ENCODE measurements at places on chromosomes 6 and 20. TPM values are rescaled to one million over a fixed set of nuclear protein-coding genes. Genes with fewer than 3 reads are reported as not detected.

The TAF11 gene
- 18.6 TPM for total RNA-seq

The NPEPL1 gene
- 28.2 TPM for total RNA-seq

The EFCAB8 gene
- total RNA-seq: not detected

The FOXA2 gene
- total RNA-seq: 1.00 TPM

The PRL gene
- total RNA-seq: not detected

The PRDM1 gene
- total RNA-seq: 3.4 TPM

The TFAP2C gene
- total RNA-seq: 9.5 TPM

The BPI gene
- total RNA-seq: not detected

The TINAG gene
- total RNA-seq: not detected

The PHF10 gene
- total RNA-seq: 17.5 TPM

The KCNK16 gene
- total RNA-seq: not detected

The C6orf141 gene
- 55.3 TPM for total RNA-seq

The JAG1 gene
- total RNA-seq: 12.9 TPM

The PTCRA gene
- total RNA-seq: not detected

The LIN28B gene
- total RNA-seq: not detected

The TRIM15 gene
- total RNA-seq: not detected

The POM121L2 gene
- not detected for total RNA-seq

The SHLD1 gene
- total RNA-seq: 1.8 TPM

The SERAC1 gene
- 16.7 TPM for total RNA-seq

The RIPPLY2 gene
- 0.87 TPM for total RNA-seq

The ASIP gene
- not detected for total RNA-seq

The ZNF311 gene
- 1.7 TPM for total RNA-seq

The FAM209B gene
- not detected for total RNA-seq

The OGFR gene
- 51.5 TPM for total RNA-seq

The HLA-F gene
- total RNA-seq: 1.4 TPM

The TFAP2D gene
- total RNA-seq: not detected

The AIF1 gene
- total RNA-seq: not detected

The TSBP1 gene
- not detected for total RNA-seq

The BNIP5 gene
- total RNA-seq: not detected

The NFATC2 gene
- not detected for total RNA-seq

The SIRPG gene
- total RNA-seq: not detected

The VSX1 gene
- not detected for total RNA-seq

The CITED2 gene
- 99.2 TPM for total RNA-seq

The HUS1B gene
- total RNA-seq: 1.4 TPM

The VWA7 gene
- total RNA-seq: 0.11 TPM

The CYP39A1 gene
- total RNA-seq: 0.44 TPM

The NEURL2 gene
- 6.1 TPM for total RNA-seq

The RIPOR3 gene
- total RNA-seq: 15.6 TPM

The LAMA2 gene
- 58.3 TPM for total RNA-seq

The KIAA0408 gene
- 1.5 TPM for total RNA-seq

The BIRC7 gene
- not detected for total RNA-seq

The SAMD5 gene
- total RNA-seq: 0.44 TPM

The ID1 gene
- total RNA-seq: 36.1 TPM

The CEP162 gene
- total RNA-seq: 11.0 TPM

The LAMA5 gene
- 68.2 TPM for total RNA-seq

The RAET1L gene
- total RNA-seq: not detected

The GCLC gene
- total RNA-seq: 123 TPM

The RSPH9 gene
- total RNA-seq: 1.2 TPM

Data from uterine smooth muscle cell (primary cell).